Activated T-cell treated with anti-CD3 and anti-CD28 coated beads, Interleukin-2, amount 50 U/mL, for 48 hours (primary cell): ENCODE measurements at places on chromosomes 16 and 17.

DNA sequence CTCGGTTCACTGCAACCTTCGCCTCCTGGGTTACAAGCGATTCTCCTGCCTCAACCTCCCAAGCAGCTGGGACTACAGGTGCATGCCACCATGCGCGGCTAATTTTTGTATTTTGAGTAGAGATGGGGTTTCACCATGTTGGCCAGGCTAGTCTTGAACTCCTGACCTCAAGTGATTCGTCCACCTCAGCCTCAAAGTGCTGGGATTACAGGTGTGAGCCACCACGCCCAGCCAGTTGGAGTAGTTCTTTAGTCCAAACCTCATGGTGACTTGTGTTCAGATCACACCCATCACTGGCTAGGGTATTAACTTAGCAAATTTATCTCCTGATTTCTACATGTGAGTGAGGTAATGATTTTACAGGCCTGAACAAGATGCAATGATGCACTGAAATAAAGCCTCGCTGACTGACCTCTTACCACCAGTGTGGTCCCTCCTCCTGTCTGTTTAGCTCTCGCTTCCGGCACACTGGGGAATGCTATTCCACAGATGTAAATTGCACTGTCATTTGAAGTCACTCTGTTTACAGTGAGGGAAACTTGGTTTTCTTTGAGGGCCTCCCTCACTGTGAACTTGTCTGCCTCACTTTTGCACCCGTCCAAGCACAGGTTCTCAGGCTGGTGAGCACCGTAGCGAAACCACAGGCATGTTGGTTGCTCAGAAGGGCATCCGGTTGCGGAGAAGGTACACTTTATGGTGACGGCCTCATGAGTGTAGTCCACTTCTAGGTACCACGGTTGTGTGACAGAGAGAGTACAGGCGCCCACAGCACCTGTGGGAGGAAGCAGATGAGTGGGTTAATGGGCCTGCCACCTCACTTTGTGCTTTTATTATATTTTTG is 5.5 kb downstream of the IGSF6 start:
- DNase-seq: peak; percentile 83

- DNase-seq: peak; percentile 91
Observed at GRCh38 chr17:45311760-45312476, 4.9 kb downstream of the MAP3K14 start.

GRCh38 chr17:81672954-81673353 is 6.4 kb downstream of the CCDC137 start:
- DNase-seq: no peak

DNA sequence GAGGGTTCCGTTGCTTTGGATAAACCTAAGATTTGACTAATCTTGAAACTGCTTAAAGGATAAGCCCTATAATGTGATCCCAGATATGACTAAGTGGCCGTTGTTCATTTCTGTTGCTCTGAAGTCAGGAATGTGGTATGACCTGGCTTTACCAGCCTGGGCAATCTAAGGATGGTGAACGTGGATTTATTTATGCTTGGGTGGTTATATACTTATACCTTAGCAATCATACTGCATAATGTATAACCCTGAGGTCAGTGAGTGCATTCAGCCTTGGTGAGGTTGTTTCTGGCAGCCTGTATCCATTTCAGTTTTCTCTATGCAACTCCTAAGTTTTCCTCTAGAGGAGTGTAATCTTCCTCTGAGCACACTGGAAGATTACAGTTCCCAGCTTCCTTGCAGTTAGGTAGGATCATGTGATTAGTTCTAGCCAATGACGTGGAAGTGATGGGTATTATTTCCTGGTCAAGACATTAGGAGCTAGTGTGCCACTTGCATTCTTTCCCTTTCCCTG is 41.9 kb downstream of the FTO start:
- no peak for DNase-seq

DNA sequence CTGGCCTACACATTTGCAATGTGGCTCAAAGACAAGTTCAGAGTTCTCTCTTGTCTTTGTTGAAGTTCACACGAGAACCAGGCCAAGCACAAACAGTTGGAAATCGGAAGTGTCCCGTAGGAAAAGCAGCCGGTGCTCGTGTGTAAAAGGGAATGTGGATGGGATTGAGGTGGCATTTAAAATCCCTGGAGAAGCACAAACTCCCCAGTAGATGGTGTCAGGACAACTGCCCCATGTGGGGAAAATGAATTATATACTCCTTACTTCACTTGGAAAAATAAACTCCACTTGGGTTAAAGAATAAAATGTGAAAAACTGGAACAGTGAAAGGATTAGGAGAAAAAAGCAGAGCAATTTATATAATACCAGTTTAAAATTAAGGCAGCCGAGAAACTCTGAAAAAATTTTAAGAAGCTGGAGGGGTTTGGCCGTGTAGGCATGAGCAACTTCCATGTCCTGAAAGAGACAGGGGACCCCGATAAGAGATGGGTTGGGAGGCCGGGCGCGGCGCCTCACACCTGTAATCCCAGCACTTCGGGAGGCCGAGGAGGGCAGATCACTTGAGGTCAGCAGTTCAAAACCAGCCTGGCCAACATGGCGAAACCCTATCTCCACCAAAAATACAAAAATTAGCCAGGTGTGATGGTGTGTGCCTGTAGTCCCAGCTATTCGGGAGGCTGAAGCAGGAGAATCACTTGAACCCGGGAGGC is 28.1 kb downstream of the CBFA2T3 start:
- DNase-seq: no peak

GRCh38 chr17:77501101-77501566 is 360.4 kb downstream of the SEC14L1 start:
- DNase-seq: peak; percentile 64

DNA sequence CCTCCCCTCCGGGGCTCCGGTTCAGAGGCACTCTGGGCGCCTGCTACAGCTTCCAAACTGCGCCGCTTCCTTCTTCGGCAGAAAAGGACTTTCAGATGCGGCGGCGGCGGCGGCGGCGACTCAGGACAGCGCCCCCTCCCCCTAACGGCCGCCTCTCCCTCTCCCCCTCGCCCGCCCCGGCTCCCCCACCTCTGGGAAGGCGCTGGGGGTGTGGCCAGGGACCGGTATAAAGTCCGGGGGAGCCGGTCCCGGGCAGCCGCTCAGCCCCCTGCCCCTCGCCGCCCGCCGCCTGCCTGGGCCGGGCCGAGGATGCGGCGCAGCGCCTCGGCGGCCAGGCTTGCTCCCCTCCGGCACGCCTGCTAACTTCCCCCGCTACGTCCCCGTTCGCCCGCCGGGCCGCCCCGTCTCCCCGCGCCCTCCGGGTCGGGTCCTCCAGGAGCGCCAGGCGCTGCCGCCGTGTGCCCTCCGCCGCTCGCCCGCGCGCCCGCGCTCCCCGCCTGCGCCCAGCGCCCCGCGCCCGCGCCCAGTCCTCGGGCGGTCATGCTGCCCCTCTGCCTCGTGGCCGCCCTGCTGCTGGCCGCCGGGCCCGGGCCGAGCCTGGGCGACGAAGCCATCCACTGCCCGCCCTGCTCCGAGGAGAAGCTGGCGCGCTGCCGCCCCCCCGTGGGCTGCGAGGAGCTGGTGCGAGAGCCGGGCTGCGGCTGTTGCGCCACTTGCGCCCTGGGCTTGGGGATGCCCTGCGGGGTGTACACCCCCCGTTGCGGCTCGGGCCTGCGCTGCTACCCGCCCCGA is at the start of gene IGFBP4:
IGFBP4 (plus strand) TSS at position 255 of the 792 bp plus-strand sequence; CDS start at position 541, 286 bp downstream.
- DNase-seq: peak; percentile 83

- DNase-seq: no peak
Observed at GRCh38 chr17:76427501-76428231, 25.3 kb downstream of the UBE2O start.

DNA sequence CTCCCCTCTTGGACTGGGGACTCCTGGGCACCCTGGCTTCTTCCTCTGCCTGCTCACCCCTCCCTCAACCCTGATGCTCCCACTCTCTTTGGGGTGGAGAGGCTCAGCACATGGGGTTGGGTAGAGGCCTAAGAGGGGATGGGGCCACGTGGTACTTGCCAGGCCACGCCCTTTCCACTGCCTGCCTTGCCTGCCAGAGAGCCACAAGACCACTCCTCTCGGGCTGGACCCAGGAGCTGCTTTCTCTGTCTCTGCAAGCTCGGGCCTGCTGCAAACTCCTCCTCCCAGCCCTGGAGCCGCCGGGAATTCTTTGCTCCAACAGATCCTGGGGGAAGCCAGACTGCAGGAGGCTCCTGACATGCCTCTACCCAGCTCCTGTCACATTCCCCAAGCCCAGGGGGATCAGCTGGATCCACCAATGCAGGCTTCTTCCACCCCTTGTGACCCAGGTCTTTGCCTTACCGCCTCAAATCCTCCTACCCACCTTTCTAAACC is 11.8 kb downstream of the DLX4 start:
- DNase-seq: no peak

- no peak for DNase-seq
Observed at GRCh38 chr16:23302045-23302956, at the start of gene SCNN1B. Gene SCNN1B (plus strand): TSS chr16:23302302. CDS start chr16:23348600, 46,298 bp downstream.

DNA sequence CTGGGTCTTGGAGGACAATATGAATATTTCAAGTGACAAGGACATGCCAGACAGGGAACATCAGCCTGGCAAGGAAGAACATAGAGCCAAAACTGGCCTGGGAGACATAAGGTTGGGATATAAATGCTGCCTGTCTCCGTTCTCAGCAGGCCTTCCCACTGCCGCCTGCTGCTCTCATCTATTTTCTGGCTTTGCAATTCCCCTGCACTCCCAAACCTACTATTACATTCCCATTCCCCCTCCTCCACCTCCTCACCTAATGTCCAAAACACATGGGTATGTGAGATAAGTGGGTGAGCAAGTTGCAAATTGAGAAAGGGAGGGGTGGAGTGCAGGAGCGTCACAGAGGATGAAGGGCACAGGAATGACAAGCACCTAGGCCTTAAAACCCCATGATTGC is 244.3 kb upstream of the CDH8 start:
- no peak for DNase-seq

GRCh38 chr16:88118376-88118775 is 167.1 kb downstream of the BANP start:
- no peak for DNase-seq

- no peak for DNase-seq
Observed at GRCh38 chr17:77877036-77877435, 81.5 kb upstream of the TNRC6C start.

- DNase-seq: no peak
Observed at GRCh38 chr16:53528797-53529196, 25.8 kb upstream of the AKTIP start.

DNA sequence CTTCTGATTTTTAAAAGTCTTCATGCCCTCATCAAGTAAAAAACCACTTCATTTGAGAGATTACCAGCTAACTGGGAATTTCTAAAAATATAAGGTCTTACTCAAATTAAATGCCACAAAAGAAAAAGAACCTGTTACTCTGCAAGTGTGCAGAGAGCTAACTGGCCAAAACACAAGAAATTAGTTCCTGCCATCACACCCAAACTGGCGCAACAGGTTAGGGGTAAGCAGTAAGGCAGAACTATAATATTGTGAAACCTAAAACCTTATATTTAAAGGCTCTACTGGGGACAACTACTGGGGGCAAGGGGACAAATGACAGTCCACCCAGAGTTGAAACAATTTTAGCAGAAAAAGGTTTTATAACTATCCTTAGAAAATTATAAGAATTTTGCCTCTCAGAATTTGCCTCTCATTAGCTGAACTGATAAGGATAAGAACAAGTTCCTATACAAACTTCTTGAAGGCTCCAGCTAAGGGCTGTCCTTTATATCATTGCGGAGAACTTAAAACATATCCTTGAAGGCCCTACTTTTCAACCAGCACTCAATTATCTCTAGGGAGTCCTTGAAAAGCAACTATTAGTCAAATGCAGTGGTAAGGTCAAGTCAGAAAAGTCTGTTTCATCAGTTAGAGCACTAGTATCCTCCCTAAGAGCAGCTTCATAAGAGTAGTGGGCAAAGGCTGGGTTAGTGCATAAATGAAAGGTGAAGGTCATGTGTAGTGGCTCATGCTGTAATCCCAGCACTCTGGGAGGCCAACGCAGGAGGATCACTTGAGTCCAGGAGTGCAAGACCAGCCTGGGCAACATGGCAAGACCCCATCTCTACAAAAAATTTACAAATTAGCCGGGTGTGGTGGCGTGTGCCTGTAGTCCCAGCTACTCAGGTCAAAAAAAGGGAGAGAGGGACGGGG is 31.5 kb downstream of the SMURF2 start:
- DNase-seq: no peak

GRCh38 chr16:79509211-79509631 is 91.3 kb downstream of the MAF start:
- DNase-seq: no peak

- DNase-seq: no peak
Observed at GRCh38 chr16:65772134-65772732, 594.3 kb upstream of the CDH5 start.

- no peak for DNase-seq
Observed at GRCh38 chr17:79218175-79218824, 143.7 kb downstream of the ENGASE start.

GRCh38 chr16:75257886-75258806 is 6.7 kb upstream of the BCAR1 start:
- DNase-seq: no peak

DNA sequence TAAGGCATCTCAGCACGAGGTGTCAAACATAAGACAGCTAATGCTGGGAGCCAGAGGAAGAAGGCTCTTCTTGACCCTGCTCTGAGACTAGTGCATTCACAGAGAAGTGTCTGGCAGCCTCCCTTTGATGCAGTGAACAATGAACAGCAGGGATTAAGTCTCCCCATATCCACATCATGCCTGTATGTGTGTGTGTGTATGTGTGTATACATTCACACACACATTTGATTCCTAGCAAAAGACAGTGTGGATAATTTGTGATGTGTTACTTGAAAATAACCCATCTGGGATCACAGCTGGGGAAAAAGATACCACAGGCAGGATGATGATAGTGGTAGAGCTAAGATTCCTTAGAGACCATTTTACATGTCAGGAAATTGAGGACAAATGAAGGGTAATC is 485.9 kb upstream of the GOT2 start:
- DNase-seq: no peak

GRCh38 chr17:39653662-39654331 is 11.4 kb upstream of the TCAP start:
- DNase-seq: peak; percentile 89

GRCh38 chr17:77490361-77491183 is 349.8 kb downstream of the SEC14L1 start:
- DNase-seq: no peak

DNA sequence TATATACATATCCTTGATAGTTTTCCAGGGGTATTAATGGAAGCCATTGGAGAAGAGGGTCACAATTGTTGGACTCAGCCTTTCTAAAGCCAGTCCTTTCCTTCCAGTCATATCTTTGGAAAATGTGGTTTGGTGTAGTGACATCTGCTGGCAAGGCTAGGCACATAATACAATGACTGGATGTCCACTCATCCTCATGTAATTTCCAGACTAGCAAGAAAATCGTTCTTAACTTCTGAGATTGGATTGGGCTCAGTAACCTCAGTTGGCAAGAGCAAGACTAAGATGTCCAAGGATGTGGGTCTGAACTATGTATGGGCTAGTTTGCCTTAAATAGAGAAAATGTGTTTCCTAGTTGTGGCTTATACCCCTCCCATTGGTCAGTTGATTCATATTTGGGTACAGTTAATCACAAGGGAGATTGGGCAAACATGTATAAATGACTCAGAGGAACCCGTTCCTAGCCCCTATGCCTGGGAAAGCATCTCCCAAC is 8.7 kb upstream of the KAT7 start:
- no peak for DNase-seq

DNA sequence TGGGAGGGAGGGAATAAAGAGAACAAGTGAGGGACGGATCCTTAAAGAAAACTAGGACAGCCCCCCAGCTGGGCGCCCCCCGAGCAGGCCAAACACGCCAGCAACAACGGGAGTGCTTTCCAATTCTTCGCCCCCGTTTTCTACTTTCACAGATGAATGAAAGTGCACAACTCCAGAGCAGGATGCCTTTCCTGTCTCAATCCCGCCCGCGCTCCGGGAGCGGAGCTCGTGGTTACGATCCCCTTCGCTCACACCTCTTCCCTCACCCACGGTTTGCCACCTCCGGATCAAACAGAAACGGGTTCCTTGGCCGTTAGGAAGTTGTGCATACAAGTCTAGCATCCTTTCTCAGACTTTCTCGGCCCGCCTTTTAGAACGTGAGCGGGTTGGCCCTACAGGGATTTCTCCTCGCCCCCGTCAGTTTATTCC is 680 bp downstream of the SKA2 start:
- no peak for DNase-seq
